Stimulated activated effector memory CD8-positive, alpha-beta T cell treated with anti-CD3 and anti-CD28 coated beads, Interleukin-12 subunit alpha, Interleukin-12 subunit beta, amount 100 ng/mL, for 72 hours (primary cell): ENCODE measurements at places on chromosomes 7 and 10.

- DNase-seq = no peak
Observed at GRCh38 chr7:152615031-152615741, 60.8 kb downstream of the XRCC2 start.

DNA sequence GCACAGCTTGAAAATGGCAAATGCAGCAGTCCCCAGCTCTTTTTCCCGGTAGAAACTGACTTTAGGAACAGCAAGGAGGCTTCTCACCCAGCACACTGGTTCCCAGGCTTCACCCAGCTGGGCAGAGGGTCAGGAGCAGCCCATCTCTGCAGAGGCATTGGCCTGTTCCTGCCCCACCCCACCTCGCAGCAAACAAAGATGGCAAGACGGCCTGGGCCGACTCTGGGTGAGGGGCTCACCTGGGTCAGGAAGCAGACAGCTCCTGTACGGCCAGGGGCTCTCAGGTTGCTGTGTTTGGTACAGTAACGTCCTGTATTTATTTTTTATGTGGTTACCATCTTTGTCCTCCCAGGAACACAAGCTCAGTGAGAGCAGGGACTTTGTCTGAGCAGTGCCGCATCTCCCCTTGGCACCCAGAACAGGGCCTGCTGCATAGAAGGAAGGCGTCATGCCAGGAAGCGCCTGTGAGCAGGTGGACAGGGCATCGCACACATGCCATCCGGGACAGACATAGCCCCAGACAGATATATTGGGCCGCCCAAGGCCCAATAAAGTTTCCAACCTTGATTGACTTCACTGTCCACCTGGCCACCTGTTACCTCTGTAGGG is 585.0 kb upstream of the FOXK1 start:
- DNase-seq = no peak

DNA sequence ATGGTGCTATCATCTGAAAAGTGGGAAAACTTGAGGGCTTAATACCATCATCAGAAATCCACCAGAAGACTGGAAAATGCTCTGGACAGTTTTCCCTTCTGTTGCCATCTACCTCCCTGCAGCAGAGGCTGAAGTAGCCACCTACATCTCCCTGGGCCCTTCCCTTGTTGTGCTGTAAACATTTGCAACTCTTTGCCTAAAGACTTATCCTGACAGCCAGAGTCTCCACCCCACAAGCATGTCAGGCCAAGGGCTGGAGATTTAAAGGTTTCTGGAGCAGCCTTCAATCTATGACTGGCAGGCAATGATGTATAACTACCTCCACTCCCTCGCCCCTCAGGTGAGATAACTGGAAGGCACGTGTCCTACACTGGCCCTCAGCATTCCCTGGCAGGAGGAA is 29.7 kb upstream of the INMT start:
- DNase-seq = no peak

- DNase-seq = no peak
Observed at GRCh38 chr10:131549116-131549515, 237.6 kb upstream of the TCERG1L start.

DNA sequence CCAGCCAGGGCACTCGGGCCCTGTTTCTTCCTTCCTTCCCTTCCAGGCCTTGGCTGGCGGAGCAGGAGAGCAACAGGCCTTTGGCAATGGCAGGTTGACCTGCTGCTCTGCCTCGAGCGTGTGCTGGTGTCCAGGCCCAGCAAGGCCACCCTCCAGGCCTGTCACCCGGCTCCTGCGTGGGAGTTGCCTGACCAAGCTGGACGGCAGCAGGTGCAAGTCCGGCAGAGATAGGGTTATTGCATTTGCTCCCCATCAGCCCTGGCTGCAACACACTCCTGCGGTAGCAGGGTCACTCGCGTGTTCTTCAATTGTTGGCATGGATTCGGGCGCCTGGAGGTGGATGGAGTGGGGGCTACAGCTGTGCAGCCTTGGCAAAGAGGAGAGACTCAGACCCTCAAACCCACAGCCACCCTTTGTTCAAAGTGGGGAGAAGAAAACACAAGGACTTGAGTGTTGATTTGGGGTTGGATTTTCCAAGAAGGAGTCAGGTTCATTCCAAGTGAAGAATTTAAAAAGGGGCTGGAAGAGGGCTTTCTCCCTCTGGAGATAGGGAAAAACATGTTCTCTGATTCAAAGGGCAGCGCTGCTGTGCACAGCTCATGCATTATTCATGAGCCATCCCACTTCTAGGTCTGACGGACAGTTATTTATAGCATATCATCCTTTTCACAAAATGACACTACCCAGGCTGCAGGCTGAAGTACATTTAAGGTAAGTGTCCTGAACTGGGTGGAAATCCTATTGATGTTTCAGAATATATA is 64.2 kb upstream of the PITRM1 start:
- DNase-seq = no peak

DNA sequence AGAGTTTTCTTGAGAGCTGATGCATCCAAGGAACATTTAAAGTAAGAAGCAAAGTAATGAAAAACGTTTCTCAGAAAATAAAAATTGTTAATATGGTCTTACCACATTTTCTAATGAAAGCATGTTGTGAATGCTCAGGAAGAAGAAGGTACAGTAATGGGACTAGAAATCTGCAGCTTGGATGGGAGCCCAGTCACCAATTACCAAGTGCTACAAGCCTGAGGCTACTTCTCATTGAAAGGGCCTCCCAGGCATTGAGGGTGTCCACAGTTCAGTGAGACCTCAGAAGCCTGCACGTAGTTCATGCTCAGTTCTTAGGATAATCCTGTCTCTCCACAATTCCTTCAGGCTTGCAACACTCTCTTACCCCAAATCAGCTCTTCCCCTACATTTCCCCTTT is 17.6 kb downstream of the PTN start:
- no peak for DNase-seq

GRCh38 chr7:141378405-141378804 is 172.8 kb upstream of the AGK start:
- no peak for DNase-seq
